ENCODE measurements at places on chromosomes 5 and 9.

DNA sequence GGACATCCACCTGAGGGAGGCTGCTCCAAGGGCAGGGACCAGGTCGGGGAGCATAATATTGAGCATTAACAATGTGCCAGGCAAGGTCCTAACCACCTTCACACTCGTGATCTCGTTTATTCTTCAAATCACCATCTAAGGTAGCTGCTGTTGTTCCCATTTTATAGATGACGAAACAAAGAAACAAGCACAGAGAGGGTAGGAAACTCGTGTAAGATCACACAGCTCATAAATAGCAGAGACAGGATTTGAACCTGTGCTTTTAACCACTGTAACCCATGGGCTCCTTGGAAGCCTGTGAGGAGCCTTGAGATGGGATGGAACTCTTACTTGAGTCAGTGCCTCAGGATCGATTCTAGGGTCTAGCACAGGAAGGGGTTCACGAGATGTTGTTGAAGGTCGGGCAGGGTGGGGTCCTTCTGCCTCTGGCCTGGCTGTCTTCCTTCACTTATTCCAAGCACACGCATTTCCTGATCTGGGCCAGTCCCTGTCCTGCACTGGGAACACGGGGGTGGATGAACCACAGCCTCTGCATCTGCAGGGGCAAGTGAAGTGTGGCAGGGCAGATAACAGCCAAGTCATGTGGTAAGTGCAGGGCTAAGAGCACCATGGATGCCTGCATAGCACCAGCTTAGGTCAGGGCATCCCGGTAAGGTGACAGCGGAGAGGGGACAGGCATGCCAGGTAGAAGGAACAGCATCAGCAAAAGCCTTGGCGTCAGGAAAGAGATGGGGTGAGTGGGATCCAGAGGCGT is 188.1 kb downstream of the MELK start:
- no peak for DNase-seq

DNA sequence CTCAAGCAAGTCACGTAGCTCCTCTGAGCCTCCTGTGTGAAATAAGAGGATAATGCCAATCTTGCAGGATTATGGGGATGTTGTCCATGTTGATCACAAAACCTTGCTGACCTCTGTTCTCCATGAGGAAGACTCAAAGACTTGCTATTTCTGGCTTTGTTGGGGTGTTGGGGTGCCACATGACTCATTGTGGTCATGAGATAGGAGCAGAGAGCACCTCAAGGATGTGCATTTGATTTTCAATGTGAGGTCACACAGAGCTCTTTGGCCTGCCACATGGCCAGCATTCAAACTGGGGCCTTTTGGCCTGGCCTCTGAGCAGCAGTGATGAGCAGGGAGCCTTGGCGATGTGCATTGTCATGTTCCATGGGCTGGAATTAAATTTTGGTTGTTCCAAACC is 380.3 kb downstream of the GADD45G start:
- no peak for DNase-seq

DNA sequence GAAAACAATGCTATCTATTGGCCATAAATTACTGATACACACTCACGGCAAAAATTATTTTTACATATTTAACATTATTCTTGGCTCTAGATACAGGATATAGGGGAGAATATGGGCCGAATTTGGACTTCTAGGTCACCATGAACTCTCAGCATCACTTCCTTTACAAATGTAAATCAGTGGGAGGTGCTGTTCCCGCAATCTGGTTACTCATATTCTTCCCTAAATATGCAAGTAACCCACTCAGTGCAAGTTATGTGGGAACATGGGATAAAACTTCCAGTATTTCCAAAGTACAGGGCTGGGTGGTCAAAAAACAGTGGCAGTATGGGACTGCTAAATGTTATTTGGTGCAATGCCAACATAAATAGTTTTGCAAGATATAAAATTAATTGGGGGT is 145.6 kb downstream of the PPP2R2B start:
- no peak for DNase-seq

GRCh38 chr5:61640179-61641021 is 308.3 kb downstream of the ZSWIM6 start:
- DNase-seq, result no peak

DNA sequence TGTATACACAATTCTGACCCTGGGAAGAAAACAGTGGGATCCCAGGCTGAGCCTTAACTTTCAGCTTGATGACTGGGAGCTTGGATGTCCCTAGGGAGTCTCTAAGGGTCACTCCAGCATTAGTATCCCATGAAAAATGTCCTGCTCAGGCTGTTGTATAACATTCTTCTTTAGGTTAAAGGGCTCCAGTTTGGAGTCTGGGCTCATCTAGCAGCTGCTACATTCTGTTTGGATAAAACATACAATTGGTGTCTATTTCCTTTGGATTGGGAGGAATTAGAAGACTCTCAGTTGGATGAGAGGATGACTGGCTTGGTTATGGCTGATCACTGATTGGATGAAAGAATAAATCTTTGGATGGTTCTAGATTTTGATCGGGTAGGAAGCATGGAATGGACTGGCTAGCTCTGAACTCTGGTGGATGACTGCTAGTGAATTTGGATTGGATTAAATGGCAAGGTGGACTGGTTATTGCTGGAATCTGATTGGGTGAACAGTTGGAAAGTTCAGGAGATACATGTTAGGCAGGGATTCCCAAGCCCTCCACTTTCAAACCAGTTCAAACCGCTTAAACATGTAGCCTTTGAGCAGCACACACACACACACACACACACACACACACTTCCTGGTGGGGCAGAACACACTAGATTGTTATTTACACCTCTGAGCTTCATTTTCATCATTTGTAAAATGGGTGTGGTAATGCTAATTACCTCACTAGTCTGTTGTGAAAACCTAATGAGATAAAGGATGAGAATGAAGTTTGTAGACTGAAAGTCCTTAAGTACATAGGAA is 7.1 kb upstream of the MYOZ3 start:
- no peak for DNase-seq

DNA sequence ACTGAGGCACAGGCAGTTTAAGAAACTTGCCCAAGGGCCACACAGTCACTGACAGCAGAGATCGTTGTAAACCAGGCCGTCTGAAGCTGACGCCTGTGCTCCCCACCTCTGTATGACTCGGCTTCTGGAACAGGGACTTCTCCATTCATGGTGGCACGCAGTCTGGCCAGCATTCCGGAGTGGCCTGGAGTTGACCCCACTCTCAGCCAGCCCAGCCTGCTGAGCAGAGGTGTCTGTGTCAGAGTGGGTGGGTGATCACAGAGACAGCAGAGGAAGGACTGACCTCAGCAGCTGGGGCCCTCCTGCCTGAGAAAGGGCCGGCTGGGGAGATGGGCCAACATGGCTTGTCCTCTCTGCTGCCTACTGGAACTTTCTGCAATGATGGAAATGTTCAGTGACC is 12.6 kb downstream of the LRSAM1 start:
- no peak for DNase-seq

DNA sequence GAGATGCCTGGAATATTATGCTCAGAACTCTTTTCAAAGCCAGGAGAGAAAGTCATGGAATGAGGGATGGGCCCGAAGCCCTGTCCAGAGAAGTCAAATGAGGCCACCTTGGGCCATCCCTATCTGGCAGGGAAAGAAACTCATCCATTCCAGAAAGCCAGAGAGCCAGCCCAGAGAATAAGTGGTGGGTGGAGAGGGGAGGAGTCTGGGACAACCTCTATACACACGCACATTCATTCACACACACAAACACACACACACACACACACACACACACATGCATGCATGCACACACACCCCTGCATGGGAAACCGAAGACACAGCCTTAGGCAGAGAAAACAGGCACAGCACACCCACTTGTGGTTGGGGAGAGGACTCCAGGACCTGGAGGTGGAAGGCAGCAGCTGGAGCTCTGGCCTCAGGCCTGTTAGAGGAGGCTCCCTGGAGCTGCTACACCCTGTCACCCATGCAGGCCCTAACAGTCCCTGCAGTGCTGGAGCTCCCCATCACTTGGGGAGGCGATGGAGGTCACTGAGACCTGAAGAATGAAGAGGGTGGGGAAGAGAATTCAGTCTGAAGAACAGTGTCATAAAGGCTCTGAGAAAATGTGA is 38.0 kb downstream of the TGFBI start:
- DNase-seq, result no peak

- DNase-seq, result no peak
Observed at GRCh38 chr9:77933019-77933418, 98.6 kb downstream of the GNAQ start.

- no peak for DNase-seq
Observed at GRCh38 chr5:5524327-5524726, 101.8 kb downstream of the ICE1 start.

GRCh38 chr5:66232706-66233445 is 88.8 kb downstream of the SREK1 start:
- DNase-seq, result no peak

DNA sequence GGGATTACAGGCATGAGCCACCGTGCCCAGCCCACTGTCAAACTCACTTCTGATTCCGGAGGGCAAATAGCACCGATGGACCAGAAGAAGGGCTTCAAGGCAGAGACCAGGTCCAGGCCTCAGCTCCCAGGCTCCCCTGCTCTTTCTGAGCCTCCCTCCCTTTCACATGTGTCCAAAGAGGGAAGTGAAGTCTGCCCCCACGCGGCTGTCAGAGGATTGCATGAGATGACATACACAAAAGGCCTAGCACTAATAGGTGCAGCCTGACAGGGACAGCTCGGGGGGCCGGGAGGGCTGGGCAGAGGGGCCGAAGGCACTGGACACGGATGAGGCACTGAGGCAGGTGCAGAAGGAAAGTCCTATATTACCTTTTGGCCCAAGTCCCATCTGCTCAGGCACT is 16.1 kb downstream of the FBP1 start:
- DNase-seq, result no peak

DNA sequence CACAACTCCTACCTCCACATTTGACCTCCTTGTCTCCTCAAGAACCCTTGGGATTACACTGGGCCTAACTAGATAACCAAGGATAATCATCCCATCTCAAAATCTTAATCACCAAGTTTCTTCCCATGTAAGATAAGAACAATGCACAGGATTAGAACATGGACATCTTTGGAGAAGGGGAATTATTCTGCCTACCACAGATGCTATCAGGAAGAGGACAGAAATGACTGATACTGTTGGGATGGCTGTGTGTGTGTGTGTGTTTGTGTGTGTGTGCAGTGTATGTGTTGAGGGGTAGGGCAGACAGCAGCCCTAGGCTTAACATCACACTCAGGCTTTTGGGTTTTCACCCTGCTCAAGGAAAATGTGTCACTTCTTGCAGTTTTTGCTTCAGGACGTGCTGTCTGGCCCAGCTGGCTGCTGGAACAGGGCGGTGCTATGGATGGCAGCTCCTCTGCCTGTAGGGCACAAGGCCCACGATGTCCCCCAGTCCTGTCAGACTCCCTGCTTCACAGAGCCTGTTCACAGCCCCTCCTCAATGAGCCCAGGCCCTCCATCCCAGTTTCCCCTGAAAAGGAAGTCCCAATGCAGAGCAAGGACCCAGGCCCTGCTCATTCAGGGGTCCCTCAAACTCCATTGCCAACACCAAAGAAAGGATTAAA is 7.7 kb downstream of the CA9 start:
- no peak for DNase-seq

- no peak for DNase-seq
Observed at GRCh38 chr5:132498686-132499271, 8.2 kb upstream of the IRF1 start.

GRCh38 chr5:8446179-8446578 is 577.2 kb downstream of the MTRR start:
- DNase-seq, result no peak

DNA sequence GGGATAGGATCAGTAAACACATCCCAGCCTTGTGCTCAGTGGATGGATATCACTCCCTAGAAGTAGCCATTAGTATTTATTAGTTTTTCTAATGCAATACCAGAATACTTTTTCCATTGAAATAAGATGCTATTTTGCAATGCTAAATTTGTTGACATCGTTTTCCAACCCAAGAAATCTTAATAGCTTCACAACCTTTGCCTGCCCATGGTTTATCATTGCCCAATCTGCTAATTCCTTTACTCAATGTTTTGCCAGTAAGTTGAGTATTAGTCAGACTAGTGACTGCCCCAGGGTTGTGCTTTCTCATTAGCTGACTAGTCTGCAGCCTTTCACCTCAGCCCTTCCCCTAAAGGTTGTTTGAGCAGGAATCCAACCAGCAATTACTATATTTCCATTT is 62.9 kb downstream of the NREP start:
- DNase-seq, result no peak

- no peak for DNase-seq
Observed at GRCh38 chr5:111469903-111470302, 42.4 kb downstream of the STARD4 start.

- DNase-seq, result no peak
Observed at GRCh38 chr5:82351754-82352145, 73.6 kb upstream of the RPS23 start.

- DNase-seq, result no peak
Observed at GRCh38 chr5:79872291-79872690, 118.8 kb downstream of the MTX3 start.

- no peak for DNase-seq
Observed at GRCh38 chr5:137611794-137612435, 112.8 kb upstream of the SPOCK1 start.

DNA sequence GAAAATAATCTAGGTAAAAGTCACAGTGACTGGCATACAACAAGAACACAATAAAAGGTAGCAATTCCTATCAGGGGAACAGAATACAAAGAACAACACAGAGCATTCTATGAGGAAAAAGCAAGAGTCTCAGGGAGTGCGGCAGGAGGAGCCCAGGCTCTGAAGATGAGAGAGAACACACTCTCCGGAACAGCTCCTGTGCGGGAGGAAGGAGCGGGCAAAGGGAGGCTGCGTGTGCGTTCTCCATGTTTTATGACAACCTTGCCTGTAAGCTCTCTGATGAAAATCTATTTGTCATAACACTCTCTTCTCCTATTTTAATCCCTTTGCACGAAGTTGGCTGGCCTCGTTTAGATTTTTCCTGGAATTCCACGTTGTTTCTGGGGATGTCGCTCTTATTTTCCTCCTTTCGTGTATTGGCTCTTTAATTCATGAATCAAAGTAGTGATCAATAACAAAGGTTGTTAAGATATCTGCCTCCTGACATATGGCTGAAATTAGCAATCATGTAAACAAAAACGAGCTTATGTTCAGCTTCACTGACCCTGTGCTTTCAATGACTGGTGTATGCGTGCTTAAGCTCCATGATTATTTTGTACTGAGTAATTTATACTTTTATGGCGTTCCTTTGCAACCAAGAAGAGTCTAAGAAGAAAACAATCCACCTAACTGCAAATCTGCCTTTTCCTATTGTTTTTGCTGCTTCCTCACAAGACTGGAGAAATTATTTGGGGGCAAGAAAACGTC is 109.5 kb downstream of the MYO10 start:
- DNase-seq, result no peak

DNA sequence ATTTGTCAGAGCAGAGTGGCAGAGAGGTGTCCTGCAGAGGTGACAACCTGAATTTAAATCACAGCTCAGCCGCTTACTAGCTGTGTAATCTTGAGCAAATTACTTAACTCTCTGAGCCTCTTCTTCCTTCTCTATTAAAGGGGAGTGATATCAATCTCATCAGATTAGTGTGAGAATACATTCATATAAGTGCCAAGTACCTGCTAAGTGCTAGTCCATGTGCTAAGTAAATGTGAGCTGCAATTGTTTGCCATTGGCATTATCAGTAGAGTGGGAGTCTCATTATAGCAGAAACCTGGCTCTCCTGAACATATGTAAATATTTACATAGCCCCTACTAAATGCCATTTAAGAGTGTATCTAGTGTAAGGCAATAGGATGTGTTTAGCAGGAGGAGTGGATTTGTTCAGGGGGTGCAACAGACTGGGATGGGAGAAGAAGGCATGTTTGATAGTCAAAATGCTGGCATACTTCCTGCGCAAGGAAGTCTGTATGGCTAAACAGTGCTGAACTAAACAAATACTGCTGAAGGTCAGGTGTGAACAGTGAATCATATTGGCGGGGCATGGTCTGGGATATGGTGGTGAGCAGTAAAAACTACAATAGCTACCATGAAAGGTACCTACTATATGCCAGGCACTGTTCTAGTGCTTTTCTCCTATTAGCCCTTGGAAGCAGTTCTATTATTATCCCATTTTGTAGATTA is 74.5 kb downstream of the F2RL2 start:
- no peak for DNase-seq

All from nucleus accumbens (tissue), 56 donors.